H1 (cell line): ENCODE measurements at places on chromosomes 6 and 20.
A peak's percentile ranks its signal among the peaks of the same experiment; 100 is the strongest.

DNA sequence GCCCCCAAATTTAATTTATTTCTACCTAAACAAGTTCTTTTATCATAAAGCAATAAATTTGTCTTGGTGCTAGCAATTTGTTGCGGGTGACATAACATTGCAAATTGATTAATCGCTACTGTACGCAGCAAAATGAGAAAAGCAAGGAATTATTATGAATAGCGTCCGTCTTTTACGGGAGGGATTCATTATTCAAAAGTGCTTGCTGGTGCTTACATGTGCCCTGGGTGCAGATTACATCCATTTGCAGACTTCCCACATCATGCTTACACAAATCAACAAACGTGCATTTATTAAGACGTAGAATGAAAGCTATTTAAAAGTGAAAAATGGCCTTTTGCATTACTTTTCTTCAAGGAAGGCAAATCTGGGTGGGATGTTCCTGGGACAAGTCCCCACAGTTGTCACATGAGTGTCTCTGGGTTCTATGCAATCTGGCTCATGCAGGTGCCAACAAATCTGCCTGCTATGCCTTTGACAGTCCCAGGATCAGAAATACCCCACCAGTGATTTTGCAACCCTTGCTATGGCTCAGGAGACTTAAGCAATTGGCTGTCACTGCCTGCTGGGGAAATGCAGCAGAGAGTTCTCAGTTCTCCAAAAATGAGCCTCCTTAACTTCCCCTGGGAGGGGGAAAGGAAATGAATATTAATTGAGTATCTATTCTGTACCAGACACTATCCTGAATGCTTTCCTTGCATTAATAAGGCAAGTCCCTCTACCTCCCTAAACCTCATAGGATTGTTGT lies 30.1 kb upstream of the MAFB start:
- no peak overlapping the region for H3K27ac ChIP-seq
- DNase-seq = no peak
- H3K36me3 ChIP-seq = no peaks in the 10 kb centered on the region
- H3K4me3 ChIP-seq = no peak overlapping the region
- no peaks in the 10 kb centered on the region for H3K4me1 ChIP-seq

DNA sequence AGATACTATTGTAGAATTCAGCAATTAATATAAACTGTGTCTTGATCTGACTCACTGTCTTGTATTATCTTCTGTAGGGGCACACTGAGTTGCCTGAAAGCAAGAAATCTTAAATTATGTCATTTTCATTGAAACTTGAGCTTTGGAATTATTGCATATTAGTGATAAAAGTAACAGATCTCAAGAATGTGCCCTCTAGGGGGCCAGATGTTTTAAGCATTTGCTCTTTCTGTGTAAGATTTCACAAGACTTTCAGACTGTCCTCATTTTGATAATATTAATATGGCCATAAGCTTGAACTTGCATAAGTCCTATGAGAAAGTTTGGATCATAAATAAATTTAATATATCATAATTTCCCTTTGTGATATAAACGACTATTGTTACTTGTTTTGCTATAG lies 55.5 kb upstream of the MYO6 start:
- no peak for DNase-seq
- H3K27me3 ChIP-seq = no peaks in the 10 kb centered on the region
- no peaks in the 10 kb centered on the region for H3K4me1 ChIP-seq
- peaks cover 18% of the 10 kb centered on the region for H3K36me3 ChIP-seq
- H3K4me3 ChIP-seq = no peak overlapping the region
- H3K27ac ChIP-seq = no peak overlapping the region

DNA sequence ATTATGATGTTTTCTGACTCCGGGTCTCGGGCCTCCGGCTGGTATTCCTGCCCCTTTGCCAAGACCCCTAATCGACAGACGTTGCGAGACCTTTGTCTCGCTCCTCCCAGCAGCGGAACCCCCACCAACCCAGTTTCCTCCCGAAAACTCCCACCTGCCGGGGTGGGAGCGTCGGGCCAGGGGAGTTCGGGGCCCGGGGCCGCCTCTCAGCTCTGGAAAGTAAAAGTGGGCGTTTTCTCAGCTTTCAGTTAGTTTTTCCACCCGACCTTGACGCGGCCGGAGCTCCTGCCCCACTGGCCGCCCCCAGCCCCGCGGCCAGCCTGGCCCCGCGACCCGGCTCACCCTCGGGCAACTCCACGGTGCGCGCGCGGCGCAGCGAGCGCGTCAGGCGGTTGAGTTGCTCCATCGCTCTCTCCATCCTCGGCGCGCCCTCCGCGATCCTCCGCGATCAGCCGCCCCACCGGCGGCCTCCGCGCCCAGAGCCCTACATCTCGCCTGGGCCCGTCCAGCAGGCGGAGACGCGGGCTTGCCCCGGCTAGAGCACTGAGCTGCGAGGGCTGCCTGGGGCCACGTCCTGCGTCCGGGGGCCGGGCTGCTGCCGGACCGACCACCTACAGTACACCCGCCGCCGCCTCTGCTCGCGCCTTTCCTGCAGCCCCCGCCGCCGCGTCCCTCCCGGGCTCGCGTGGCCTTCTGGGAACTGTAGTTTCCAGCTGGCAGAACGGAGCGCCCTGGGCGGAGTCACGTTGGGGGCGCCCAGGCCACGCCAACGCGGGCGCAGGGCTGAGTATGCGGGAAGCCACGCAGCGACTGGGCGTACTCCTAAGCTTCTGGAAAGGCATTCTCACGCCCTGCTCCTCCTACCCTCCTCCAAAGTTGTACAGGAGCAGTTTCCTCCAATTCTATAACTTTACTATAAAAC lies at the start of gene HACE1:
HACE1 (minus strand) TSS at position 695 of the 922 bp plus-strand sequence; CDS start at position 418, 277 bp downstream.
- H3K27me3 ChIP-seq = no peaks in the 10 kb centered on the region
- H3K36me3 ChIP-seq = no peaks in the 10 kb centered on the region; the same call in 1 of the 2 replicates
- peak; percentile 95 for DNase-seq

GRCh38 chr6:34644716-34645115 lies 51.9 kb downstream of the ILRUN start:
- H3K27ac ChIP-seq = no peak overlapping the region
- no peak for DNase-seq
- no peaks in the 10 kb centered on the region for H3K27me3 ChIP-seq
- no peaks in the 10 kb centered on the region for H3K4me1 ChIP-seq
- H3K4me3 ChIP-seq = no peak overlapping the region
- no peaks in the 10 kb centered on the region for H3K36me3 ChIP-seq

- H3K36me3 ChIP-seq = no peaks in the 10 kb centered on the region
- H3K4me3 ChIP-seq = no peak overlapping the region
These were observed 42.0 kb upstream of the OLIG3 start for GRCh38 chr6:137536104-137536773.

DNA sequence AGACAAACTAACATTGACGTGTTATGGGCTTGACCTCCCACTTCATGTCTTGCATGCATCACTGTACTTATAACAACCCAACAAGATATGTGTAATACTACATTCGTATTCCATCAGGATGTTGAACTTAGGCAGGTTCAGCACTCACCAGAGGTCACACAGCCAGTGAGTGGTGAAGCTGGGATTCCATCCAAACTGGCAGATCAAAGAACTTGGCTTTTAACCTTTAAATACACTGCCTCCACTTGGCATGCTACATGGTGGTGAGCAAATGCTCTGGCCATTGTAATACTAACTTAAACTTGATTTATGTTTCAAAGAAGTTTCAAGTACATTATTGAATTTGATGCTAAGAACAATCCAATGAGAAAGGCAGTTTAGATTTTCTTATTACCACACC lies 10.7 kb upstream of the HDDC2 start:
- H3K4me3 ChIP-seq = no peak overlapping the region
- no peaks in the 10 kb centered on the region for H3K36me3 ChIP-seq
- peaks cover 2% of the 10 kb centered on the region for H3K4me1 ChIP-seq
- DNase-seq = no peak
- no peak overlapping the region for H3K27ac ChIP-seq

- H3K27ac ChIP-seq = no peak overlapping the region
- no peak overlapping the region for H3K4me3 ChIP-seq
- H3K27me3 ChIP-seq = no peaks in the 10 kb centered on the region
These were observed 712.0 kb upstream of the NRSN1 start for GRCh38 chr6:23414051-23414445.

DNA sequence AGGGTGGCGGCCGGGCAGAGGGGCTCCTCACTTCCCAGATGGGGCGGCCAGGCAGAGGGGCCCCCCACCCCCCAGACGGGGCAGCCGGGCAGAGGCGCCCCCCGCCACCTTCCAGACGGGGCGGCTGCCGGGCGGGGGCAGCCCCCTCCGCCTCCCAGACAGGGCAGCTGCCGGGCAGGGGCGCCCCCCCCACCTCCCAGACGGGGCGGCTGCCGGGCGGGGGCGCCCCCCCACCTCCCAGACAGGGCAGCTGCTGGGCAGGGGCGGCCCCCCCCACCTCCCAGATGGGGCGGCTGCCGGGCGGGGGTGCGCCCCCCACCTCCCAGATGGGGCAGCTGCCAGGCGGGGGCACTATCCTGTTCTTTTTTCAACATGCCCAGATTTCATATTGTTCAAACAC lies 78.2 kb upstream of the DST start:
- H3K36me3 ChIP-seq = no peaks in the 10 kb centered on the region
- no peak for DNase-seq
- H3K4me3 ChIP-seq = no peak overlapping the region

GRCh38 chr6:166555086-166555485 lies 31.4 kb downstream of the RAMACL start:
- H3K4me3 ChIP-seq = no peak overlapping the region
- no peaks in the 10 kb centered on the region for H3K27me3 ChIP-seq
- no peaks in the 10 kb centered on the region for H3K36me3 ChIP-seq
- H3K27ac ChIP-seq = no peak overlapping the region

GRCh38 chr20:53900380-53900999 lies 169.9 kb downstream of the BCAS1 start:
- H3K36me3 ChIP-seq = no peaks in the 10 kb centered on the region
- H3K27ac ChIP-seq = no peak overlapping the region
- DNase-seq = no peak
- no peaks in the 10 kb centered on the region for H3K27me3 ChIP-seq
- H3K4me3 ChIP-seq = no peak overlapping the region

DNA sequence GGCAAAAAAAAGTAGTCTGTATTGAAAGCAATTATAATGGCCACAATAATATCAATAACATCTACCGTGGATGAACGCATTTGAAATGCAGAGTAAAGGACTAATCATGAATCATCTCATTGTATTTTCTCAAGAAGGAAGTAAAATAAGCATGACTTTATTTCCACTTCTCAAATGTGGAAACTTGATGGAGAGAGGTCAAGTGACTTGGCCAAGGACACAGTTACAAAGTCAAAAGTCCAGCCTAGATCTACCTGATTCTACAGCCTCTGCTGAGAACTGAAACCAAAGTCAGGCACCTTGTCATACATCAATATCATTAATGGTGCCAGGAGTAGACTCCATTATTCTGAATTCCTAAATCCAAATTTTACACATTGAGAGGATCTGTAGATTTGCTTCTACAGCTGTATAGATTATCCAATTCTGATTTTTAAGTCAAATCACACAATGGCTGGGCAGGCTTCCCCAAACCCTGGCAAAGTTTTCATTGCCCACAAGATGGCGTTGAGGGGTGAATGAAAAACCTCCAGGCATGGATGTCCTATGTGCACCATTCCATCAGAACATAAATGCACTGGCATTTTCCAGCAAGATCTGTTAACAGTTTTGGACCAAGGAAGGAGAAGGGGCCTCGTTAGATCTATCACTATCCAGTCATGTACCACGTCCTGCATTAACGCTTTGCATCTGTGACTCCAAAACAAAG lies 423.1 kb downstream of the MAFB start:
- H3K4me3 ChIP-seq = no peak overlapping the region
- DNase-seq = no peak
- no peaks in the 10 kb centered on the region for H3K27me3 ChIP-seq
- H3K4me1 ChIP-seq = peaks cover 7% of the 10 kb centered on the region

DNA sequence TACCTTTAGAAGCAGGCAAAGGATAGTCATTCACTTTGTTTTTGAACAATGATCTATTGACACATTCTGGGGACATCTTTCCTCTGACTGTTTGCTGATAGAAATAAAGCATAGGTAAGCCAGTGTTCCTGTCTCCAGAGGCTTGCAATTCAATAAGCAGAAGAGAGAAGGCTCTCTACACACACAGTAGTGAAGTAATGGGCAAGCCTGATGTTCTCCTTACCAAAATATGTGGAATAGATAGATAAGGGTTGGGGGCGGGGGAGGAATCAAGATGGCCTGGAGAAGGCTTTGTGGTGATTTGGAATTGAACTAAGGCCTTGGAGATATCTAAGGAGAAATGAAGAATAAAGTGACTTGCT lies 27.3 kb downstream of the PAQR8 start:
- H3K36me3 ChIP-seq = no peaks in the 10 kb centered on the region
- H3K27ac ChIP-seq = no peak overlapping the region
- DNase-seq = no peak
- no peaks in the 10 kb centered on the region for H3K4me1 ChIP-seq
- H3K27me3 ChIP-seq = no peaks in the 10 kb centered on the region
- H3K4me3 ChIP-seq = no peak overlapping the region

DNA sequence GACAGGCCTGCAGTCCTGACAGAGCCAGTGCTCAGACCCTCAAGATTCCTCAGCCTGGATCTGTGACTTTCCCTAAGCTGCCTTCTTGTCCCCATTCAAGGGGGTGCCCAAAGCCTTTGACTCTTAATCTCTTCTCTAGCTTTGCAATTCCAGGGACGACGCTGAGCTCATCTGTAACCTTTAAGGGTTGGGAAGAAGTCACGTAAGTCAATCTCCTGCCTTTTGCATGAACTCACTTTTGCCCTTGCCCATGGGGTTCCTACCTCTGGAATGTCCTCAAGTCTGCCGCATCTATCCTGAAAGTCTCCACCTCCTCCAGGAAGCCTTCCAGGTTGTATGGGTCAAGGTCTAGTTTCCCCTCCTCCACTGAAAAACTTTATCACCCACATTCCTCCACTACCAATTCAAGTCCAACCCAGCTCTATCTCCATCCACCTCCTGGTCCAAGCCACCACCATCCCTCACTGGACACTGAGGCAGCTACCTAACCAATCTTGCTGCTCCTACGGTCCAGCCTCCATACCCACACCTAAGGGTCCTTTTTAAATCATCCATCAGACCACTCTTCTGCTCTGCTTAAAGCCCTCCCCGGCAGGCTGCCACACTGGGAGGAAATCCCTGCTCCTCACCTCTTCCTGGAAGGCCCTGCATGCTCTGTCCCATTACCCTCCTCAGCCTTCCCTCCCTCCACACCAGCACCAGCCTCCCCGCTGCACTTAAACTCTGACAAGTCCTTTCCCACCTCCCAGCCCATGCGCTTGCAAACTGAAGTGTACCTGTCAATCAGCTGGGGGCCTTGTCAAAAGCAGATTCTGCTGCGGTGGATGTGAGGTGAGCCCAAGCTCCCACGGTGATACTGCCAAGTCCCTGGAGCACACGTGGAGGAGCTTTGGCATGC lies 29.7 kb downstream of the PREX1 start:
- no peaks in the 10 kb centered on the region for H3K27me3 ChIP-seq
- H3K36me3 ChIP-seq = no peaks in the 10 kb centered on the region
- peaks cover 17% of the 10 kb centered on the region for H3K4me1 ChIP-seq
- DNase-seq = no peak

- H3K27me3 ChIP-seq = no peaks in the 10 kb centered on the region
- peaks cover 7% of the 10 kb centered on the region; the same call in 1 of the 2 replicates for H3K4me1 ChIP-seq
These were observed 8.8 kb upstream of the MOG start for GRCh38 chr6:29647927-29648642.

GRCh38 chr6:111353912-111354462 lies 129.0 kb downstream of the REV3L start:
- H3K4me3 ChIP-seq = no peak overlapping the region
- no peak for DNase-seq

GRCh38 chr6:3232017-3232945 lies 4.8 kb upstream of the TUBB2B start:
- peak overlapping the region; percentile 82 for H3K4me3 ChIP-seq
- peaks cover 12% of the 10 kb centered on the region for H3K4me1 ChIP-seq
- peak; percentile 81 for DNase-seq

GRCh38 chr6:45212976-45213375 lies 115.2 kb upstream of the RUNX2 start:
- H3K4me3 ChIP-seq = no peak overlapping the region
- H3K4me1 ChIP-seq = no peaks in the 10 kb centered on the region
- no peaks in the 10 kb centered on the region for H3K27me3 ChIP-seq
- no peak overlapping the region for H3K27ac ChIP-seq
- no peaks in the 10 kb centered on the region for H3K36me3 ChIP-seq
